Sciatic nerve (tissue), 2 donors: ENCODE measurements at places on chromosomes 16 and 17. TPM values are rescaled to one million over a fixed set of nuclear protein-coding genes. Genes with fewer than 3 reads are reported as not detected.

The MT1F gene
- 6.2 TPM for total RNA-seq

The GPR179 gene
- 0.22 TPM for total RNA-seq

The KRT28 gene
- not detected for total RNA-seq

The VPS4A gene
- 24.8 TPM for total RNA-seq

The SOST gene
- not detected for total RNA-seq

The SRL gene
- total RNA-seq, result 1.9 TPM

The GPRC5C gene
- 62.9 TPM for total RNA-seq
